Cerebellar nuclear complex (tissue), 1 donor: ENCODE measurements at places on chromosomes 6 and 20.

DNA sequence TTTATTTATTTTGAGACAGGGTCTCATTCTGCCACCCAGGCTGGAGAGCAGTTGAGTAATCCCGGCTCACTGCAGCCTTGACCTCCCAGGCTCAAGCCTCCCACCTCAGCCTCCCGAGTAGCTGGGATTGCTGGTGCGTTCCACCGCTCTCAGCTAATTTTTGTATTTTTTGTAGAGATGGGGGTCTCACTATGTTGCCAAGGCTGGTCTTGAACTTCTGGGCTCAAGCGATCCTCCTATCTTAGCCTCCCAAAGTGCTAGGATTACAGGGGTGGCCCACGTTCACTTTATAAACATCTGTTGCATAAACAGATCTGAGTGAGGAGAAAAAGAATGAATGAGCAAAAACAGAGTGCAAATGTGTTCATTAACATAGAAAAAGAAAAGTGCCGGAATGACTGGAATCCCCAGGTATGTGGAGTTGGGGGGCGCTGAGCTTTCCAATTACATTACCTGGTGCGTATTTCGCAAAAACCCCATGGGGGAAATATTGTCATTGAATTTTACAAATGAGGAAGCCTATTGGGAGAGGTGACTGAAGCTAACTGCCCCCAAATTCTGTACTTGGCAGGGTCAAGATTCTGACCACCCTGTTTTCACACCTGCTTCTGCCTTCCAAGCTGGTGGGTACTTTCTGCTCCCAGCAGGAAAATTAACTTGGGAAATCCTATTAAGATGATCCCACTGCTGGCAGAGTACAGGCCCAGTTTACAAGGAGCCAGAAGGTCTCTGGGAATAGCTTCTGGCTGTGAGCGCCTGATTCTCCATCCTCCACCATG lies 207.7 kb upstream of the JARID2 start:
- no peak for DNase-seq

GRCh38 chr6:8017705-8018104 lies 46.5 kb downstream of the BLOC1S5 start:
- DNase-seq, result no peak

DNA sequence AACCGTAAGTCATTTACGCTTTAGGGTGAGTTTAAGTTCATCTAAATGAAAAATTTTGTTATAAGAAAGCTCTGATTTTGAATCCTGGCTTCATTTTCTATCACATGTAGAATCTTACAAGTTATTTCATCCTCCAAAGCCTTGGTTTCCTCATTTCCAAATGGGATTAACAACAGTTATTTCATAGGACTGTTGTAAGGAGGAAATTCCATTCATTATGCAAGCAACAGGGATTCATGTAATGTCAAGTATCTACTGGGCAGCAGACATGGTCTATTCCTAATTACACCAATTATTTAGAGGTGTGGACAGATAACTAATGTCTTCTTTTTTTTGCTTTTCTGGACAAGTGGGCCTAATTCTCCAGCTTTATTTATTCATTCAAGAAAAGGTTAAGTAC lies 154.0 kb downstream of the PDSS2 start:
- no peak for DNase-seq

DNA sequence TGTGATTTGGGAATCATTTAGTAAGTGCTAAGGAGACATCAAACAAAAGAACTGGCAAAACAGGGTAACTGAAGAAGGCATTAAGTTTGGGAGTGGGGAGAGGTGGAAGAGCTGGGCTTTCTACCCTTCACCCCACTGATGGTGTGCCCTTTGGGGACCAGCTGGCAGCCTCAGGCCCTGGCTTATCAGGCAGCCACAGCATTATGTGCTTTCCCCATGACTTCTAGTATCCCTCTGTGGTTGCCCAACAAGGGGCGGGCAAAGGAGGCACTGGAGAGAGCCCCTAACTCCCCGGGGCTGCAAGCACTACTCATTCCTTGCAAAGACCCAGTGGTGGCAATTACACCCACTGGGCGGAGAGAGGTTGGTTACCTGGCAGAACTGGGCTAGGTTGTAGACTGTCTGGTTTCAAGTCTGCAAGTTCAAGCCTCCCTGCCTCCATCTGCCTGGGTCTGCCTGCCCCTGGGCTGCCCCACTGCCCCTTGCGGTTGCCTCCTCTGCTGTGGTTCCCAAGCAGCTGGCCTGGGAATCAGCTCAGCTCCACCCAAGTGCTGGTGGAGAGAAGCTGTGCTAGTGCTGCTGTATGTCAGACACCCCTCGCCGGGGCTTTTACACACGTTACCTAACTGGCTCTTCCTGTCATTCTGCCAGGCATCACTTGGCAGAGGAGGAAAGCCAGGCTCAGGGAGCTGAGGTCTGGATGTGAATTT lies 29.9 kb downstream of the KCNK5 start:
- no peak for DNase-seq

GRCh38 chr6:143060806-143061596 lies at the start of gene AIG1:
TSS of gene AIG1 (plus strand) at chr6:143060889. CDS start at chr6:143060926, 37 bp downstream.
- no peak for DNase-seq

DNA sequence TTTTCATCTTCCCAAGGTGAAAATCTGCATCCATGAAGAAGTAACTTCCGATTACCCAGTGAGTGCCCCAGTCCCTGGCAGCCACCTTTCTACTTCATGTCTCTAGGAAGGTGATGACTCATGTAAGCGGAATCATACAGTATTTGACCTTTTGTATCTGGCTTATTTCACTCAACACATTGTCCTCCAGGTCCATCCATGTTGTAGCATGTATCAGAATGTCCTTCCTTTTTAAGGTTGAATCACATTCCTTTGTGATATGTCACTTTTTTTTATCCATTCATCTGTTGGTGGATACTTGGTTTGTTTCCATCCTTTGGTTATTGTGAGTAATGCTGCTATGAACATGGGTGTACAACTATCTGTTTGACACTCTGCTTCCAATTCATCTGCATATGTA lies 176.3 kb upstream of the CDYL start:
- DNase-seq, result no peak
